ENCODE measurements at places on chromosomes 6 and 20. TPM values are rescaled to one million over a fixed set of nuclear protein-coding genes. Genes with fewer than 3 reads are reported as not detected.
A peak's percentile ranks its signal among the peaks of the same experiment; 100 is the strongest.

DNA sequence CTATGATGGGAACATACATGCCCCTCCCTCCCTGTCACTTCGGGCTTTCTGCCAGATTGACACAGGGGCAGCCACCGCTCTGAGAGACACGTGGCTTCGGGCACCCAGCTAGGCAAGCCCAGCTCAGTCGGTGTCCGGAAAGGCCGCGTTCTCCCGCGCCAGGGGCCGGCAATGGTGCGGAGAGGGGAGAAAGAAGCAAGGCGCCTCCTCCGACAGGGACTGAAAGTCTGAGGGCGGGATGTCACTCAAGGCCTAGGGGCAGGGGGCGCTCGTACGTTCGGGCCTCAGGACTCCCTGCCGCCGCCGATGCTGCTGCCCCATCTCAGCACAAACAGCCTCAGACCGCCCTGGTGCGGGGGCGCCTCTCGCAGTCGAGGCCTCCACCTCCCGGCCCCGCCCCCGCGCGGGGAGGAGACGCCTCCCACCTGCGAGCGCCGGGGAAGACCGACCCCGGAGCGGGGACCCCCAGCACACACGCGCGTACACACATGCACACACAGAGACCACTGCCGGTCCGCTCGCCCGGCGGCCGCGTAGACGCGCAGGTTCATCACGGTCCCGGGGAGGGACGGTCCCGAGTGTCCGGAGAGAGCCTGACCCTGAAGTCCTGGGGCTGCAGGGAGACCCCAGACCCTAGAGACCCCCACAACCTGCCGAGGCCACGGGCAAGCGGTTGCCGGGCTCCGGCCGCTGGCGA is 1.9 kb downstream of the GRM4 start:
- peak; percentile 74 for DNase-seq
- no peak overlapping the region for H3K27ac ChIP-seq
- no peak overlapping the region for H3K4me3 ChIP-seq

GRCh38 chr6:20266851-20267608 is 54.8 kb upstream of the MBOAT1 start:
- H3K27me3 ChIP-seq: no peaks in the 10 kb centered on the region
- H3K4me3 ChIP-seq: no peak overlapping the region
- no peaks in the 10 kb centered on the region for H3K4me1 ChIP-seq

Gene COL21A1
- total RNA-seq: 14.7 TPM

Gene PTCRA
- total RNA-seq: 2.1 TPM

DNA sequence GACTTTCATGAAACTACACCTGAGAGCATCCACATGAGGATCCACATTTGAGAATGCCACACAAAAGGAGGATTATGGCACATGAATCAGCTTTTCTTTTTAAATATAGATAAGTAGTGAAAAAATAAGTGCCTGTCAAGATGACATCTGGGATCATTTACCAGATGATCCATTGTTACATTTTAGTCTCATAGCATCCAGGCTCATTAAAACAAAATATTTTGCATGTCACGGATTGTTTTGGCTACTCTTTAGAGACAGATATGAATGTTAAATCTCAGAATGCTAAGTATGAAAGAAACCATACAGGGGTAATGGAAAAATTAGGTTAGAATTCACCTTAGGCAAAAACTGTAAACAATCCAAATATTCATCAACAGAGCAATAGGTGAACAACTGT is 66.7 kb downstream of the MYO6 start:
- H3K27ac ChIP-seq: no peak overlapping the region
- H3K27me3 ChIP-seq: no peaks in the 10 kb centered on the region
- no peaks in the 10 kb centered on the region for H3K36me3 ChIP-seq
- H3K4me3 ChIP-seq: no peak overlapping the region

- H3K4me3 ChIP-seq: no peak overlapping the region
- no peak overlapping the region for H3K27ac ChIP-seq
- no peaks in the 10 kb centered on the region for H3K36me3 ChIP-seq
- H3K27me3 ChIP-seq: no peaks in the 10 kb centered on the region
Measured at GRCh38 chr20:11754451-11754850, 163.2 kb upstream of the BTBD3 start.

- no peak overlapping the region for H3K4me3 ChIP-seq
- DNase-seq: no peak
- H3K4me1 ChIP-seq: no peaks in the 10 kb centered on the region
- H3K27me3 ChIP-seq: no peaks in the 10 kb centered on the region
- peaks cover 17% of the 10 kb centered on the region for H3K36me3 ChIP-seq
Measured at GRCh38 chr6:155301867-155302266, 12.4 kb downstream of the TFB1M start.

DNA sequence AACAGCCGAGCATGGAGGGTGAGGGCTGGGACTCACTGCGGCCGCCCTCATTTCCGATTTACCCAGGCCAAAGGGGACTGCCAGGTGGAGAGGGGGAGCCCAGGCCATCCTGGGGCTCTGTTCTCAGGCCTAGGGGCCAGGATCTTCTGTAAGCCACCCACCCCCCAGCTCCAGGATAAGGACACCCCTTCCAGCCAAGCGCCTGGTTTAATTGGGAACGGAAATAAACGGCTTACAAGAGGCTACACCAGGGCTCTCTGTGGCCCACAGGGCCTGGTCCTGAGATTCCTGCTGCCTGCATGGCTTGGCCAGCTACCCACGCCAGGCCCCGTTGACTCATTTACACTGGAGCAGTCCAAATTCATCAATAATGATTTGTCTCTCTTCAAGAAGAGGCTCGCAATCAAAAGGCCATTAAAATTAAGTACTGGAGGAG is 68.1 kb upstream of the TOP1 start:
- peaks cover 20% of the 10 kb centered on the region for H3K4me1 ChIP-seq
- H3K4me3 ChIP-seq: no peak overlapping the region
- no peaks in the 10 kb centered on the region for H3K27me3 ChIP-seq

DNA sequence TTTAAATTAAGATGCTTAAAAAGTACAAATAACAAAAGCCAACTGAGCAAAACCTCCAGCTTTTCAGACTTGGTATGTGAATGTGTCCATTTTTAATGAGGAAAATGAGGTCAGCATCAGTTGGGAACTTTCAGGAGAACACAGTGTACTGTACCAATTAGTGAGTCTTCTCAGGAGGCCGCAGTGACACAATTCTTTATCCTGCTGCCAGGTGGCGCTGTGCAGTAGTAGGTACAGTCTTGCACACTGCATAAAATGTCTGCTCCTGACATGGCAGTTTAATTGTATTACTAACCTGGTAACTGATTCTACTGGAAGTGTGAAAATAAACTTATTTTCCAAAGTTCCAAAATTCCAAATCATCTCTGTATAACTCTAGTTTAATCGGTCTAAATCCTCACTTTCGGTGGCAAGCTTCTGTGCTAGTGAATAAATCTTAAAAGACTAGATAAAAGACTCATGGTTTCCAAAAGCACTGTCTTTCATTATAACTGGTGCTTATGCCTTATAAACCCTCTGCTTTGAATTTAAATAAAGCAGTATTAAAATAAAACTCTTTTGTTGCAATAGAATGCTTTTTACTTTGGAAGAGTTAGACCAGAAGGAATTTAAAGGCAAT is 214.8 kb upstream of the MMS22L start:
- H3K4me1 ChIP-seq: no peaks in the 10 kb centered on the region
- H3K36me3 ChIP-seq: no peaks in the 10 kb centered on the region
- no peaks in the 10 kb centered on the region for H3K27me3 ChIP-seq
- H3K4me3 ChIP-seq: no peak overlapping the region
- no peak overlapping the region for H3K27ac ChIP-seq

Gene ZNF133
- 11.0 TPM for total RNA-seq

- no peak overlapping the region for H3K27ac ChIP-seq
- H3K4me1 ChIP-seq: no peaks in the 10 kb centered on the region
- no peaks in the 10 kb centered on the region for H3K27me3 ChIP-seq
- no peak overlapping the region for H3K4me3 ChIP-seq
- DNase-seq: no peak
Measured at GRCh38 chr6:168985705-168986104, 267.9 kb downstream of the THBS2 start.

Gene RIPPLY2
- total RNA-seq: not detected

Gene SYTL3
- total RNA-seq: 6.5 TPM

- H3K4me3 ChIP-seq: no peak overlapping the region
- H3K27me3 ChIP-seq: no peaks in the 10 kb centered on the region
- no peak overlapping the region for H3K27ac ChIP-seq
- DNase-seq: no peak
Measured at GRCh38 chr20:50331469-50332363, 141.1 kb downstream of the CEBPB start.

GRCh38 chr6:17013701-17014100 is 88.1 kb upstream of the STMND1 start:
- no peaks in the 10 kb centered on the region for H3K27me3 ChIP-seq
- no peak for DNase-seq
- no peaks in the 10 kb centered on the region for H3K4me1 ChIP-seq
- H3K27ac ChIP-seq: no peak overlapping the region
- no peak overlapping the region for H3K4me3 ChIP-seq

- H3K27me3 ChIP-seq: no peaks in the 10 kb centered on the region
- H3K27ac ChIP-seq: no peak overlapping the region
- H3K4me1 ChIP-seq: no peaks in the 10 kb centered on the region
- DNase-seq: no peak
- H3K4me3 ChIP-seq: no peak overlapping the region
Measured at GRCh38 chr6:49497304-49497703, 2.4 kb upstream of the GLYATL3 start.

DNA sequence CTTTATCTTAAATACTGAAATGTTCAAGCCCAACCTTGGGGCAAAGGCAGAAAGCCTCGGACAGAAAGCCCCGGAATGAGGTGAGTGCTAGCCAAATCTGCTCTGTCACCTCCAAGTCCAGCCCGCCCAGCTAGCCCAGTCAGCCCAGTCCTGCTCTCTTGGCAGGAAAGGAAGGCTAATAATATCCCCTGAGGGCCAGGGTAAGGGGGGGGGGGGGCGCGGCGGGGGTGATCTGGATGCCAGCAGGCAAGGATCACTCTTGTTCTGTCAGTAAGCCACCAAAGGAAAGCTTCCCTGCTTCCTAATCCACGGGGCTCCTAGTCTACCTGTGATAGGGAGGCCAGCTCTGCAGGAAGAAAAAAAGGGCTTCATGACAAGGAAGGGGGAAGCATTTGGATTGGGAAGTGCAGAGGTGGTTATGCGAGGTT is 1.1 kb downstream of the NDRG3 start:
- peaks cover 17% of the 10 kb centered on the region for H3K4me1 ChIP-seq
- H3K4me3 ChIP-seq: peak overlapping the region; percentile 78
- no peak overlapping the region for H3K27ac ChIP-seq
- no peaks in the 10 kb centered on the region for H3K27me3 ChIP-seq
- H3K36me3 ChIP-seq: no peaks in the 10 kb centered on the region
- DNase-seq: peak; percentile 42

Gene C6orf58
- not detected for total RNA-seq

Gene WASF1
- total RNA-seq: 6.3 TPM

GRCh38 chr20:42260184-42260583 is 642.0 kb upstream of the CHD6 start:
- H3K27me3 ChIP-seq: no peaks in the 10 kb centered on the region
- H3K4me3 ChIP-seq: no peak overlapping the region
- H3K36me3 ChIP-seq: no peaks in the 10 kb centered on the region
- no peak overlapping the region for H3K27ac ChIP-seq
- H3K4me1 ChIP-seq: no peaks in the 10 kb centered on the region
- no peak for DNase-seq

DNA sequence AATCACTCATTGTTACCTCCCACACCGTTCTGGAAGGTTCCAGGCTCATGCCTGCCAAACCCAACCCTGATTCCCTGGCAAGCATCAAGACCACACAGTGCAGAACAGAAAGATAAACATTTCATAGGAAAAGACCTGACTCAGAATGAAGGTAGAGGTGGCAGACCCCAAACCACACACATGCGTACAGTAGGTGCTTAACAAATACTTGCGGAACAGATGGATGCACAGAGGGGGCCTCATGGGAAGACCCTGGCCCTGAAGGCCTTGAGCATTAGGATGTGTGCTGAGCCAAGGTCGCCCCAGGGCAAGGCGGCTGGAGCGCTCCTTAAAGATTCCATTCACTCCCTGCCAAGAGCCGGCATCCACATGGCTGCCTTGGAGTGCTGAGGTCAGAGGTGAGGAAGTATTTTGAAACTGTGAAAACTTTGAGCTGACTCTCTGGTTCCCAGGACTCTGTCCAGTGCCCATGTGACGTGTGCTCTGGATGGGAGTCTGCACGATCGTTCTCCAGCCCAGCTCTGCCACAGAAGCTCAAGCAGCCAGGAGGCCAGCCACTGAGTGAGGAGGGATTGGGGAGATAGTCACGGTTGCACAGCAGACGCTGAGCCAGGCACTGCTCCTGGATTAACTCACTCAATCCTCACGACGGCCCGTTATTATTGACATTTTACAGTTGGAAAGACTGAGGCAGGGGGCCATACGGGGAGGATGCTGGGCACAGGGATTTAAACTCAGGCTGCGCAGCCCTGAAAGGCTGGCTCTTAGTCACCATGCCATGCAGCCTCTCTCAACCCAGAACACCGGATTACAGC is 65.5 kb upstream of the AFDN start:
- H3K36me3 ChIP-seq: no peaks in the 10 kb centered on the region
- no peak for DNase-seq
- no peaks in the 10 kb centered on the region for H3K27me3 ChIP-seq
- H3K27ac ChIP-seq: no peak overlapping the region

Data from left lung (tissue), 14 donors.